ENCODE measurements at places on chromosomes 12 and 14.

GRCh38 chr12:127928615-127929571, 338.1 kb upstream of the TMEM132C start:
- no peak for DNase-seq

GRCh38 chr14:51328772-51329353, 88.8 kb downstream of the TMX1 start:
- no peak for DNase-seq

- no peak for DNase-seq
Measured at GRCh38 chr12:1204581-1205121, 213.6 kb downstream of the ERC1 start.

DNA sequence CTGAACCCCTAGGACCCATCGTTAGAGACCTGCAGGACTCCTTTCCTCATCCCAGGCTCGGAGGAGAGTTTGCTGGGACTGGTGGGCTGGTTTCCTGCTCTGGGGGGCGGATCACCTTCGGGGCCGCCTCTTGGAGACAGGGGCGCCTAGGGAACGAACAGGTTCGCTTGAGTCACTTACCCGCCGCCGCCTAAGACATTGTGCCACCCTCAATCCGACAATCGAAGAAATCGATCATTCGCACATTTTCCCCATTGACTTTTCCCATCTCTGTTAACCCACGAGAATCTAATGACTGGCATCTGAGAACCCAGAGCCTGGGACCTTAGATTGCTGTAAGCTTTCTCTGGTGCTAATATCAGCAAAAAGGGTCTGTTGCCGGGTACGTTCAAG, 322 bp downstream of the SLC39A9 start:
- no peak for DNase-seq

DNA sequence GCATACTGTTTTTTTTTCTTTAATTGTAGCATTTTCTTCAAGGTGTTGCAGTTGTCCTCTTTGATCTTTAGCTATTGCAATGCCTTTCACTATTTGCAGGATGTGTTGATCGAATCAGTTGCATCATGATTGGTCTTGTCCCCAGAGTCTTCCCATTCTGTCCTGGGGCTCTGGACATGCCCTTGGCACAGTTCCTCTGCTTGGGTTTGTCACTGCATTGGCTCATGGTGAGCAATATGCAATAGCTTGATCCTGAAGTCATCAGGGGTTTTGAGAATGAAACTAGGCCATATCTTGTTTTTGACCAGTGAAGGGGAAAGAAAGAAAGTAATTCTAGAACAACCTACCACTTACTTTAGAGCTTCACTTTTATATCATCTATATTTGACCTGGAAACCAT, 281.5 kb downstream of the TMEM117 start:
- DNase-seq = no peak

GRCh38 chr14:77612011-77612620, 4.3 kb downstream of the SPTLC2 start:
- no peak for DNase-seq

GRCh38 chr12:730550-730949, 21.8 kb upstream of the WNK1 start:
- no peak for DNase-seq

GRCh38 chr12:124174451-124175348, 120.2 kb upstream of the RFLNA start:
- DNase-seq = no peak

DNA sequence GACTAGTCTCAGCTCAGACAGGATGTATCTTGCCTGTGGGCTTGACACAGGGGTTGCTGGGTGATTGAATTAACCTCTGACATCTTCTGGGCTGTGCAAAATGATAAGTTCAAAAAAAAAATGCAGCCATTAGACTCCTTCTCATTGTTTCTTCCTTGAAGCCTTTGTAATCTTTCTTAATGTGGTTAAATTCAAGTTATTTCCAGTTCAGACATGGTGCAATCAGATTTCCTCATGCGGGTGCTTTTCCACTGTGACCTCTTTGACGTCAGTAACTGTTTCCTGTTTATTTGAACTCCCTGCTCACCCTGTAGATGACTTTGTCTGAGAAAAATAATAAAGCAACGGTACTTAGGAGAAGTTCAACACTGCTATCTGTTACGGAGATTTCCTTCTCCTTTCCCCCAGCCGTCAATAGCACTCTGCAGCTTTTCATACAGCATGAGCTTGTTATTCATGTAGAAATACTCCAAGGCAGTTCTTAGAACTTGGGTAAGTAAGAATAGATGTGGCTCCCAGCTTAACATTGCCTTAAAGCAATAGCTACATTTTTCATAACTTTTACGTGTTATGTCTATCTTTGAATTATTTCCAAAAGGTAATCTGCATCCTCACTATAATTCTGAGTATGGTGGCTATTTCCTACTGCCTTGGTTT, 155.5 kb downstream of the PRKCH start:
- DNase-seq = no peak

DNA sequence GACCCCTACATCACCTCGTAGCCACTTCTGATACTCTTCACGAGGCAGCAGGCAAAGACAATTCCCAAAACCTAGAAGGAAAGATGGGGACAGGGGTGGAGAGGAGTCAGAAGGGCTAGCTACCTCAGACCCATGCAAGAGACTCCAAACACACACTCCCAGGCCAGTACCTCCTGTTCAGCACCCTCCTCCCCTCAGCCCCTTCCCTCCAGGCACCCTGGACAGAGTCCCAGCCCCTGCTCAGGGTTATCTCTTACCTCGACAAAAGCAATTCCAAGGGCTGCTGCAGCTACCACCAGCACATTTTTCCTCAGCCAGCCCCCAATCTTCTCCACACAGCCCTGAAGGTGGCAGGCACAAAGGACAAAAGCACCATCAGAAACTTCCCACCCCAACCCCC, 3.3 kb downstream of the CD63 start:
- no peak for DNase-seq

GRCh38 chr14:57060276-57060955, 208.3 kb downstream of the EXOC5 start:
- peak; percentile 66 for DNase-seq

GRCh38 chr12:48002414-48002730, 1.9 kb downstream of the COL2A1 start:
- DNase-seq = no peak

DNA sequence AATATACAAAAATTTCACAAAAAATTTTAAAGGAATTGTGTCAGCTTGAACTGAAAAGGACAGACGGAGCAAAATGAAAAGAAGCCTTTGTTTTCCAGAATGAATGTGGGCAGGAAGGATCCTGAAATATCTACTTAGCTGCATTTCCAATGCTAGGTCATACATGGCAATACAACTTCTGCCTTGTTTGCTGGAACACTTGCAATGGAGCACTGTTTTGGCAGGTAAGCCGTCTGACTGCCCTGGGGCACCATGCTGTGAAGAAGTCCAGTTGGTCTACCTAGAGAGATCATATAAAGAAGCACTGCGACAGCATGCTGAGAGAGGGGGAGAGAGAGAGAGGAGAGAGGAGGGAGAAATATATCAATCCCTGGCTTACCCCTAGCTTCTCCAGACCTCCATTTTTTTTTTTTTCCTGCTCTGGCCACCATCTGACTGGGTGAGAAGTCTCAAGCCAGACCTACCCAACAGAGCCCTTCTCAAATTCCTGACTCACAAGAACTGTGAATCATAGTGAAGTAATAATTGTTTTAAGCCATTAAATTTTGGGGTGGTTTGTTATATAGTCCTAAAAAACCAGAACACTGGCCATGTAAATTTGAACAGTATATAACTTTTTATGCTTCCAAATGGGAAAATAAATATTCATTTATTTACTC, 97.1 kb upstream of the PRICKLE1 start:
- DNase-seq = no peak

DNA sequence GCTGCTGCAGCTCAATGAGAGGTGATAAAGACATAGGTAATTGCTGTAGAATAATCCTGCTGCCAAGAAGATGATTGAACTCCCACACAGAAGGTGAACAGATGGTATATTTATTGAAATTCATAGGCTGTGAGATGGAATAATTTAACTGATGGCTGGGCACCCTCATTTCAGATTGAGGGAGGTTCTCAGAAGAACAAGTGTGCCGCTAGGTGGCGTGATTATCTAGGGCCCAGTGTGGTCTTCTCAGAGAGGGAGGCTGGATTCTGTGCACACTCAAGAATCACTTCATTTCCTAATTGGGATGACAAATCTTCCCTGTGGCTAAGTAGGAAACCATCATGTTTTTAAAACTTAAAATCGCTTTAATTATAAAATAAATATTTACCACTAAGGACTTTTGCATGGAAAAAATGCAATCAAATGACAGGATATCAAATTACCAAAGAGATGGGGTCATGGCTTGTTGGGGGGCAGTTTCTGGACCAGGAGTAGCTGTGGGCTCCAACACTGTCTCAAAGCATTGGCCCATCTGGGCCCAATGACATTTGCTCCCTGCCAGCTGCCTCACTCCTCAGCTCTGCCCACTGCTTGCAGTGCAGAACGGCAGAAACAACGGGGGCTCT, 132.3 kb downstream of the SNAPC1 start:
- peak; percentile 39 for DNase-seq

GRCh38 chr12:49831717-49832116, 3.5 kb upstream of the NCKAP5L start:
- DNase-seq = no peak

GRCh38 chr12:89058402-89058801, 293.9 kb downstream of the DUSP6 start:
- DNase-seq = no peak

DNA sequence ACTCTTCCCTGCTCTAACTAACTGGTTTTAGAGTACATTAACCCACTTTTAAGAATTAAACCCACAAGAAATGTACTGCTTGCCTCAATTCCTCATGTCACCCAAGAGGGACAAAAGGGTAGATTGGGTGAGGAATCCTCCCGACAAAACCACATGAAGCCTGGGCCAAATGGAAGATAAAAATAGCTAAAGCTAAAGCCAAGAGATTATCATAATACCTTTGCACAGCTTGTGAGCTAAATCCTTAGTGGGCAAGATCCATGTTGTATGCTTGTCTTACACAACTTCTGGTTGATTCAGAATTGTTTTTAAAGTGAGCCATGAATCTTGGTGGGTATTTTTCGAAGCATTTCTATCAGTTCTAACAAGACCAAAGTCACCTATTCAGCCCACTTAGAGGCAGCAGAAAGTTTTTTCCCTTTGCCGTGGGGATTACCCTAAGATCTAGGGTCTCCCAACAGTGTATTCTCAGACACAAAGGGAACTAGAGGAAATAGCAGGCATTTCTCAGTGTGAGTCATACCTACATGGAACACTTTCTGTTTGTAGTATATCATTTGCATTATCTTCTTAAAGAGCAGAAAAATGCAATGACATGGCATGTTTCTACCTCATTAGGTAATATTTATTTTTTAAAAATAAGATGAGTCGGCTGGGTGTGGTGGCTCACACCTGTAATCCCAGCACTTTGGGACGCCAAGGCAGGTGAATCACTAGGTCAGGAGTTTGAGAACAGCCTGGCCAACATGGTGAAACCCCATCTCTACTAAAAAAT, 616.6 kb downstream of the KCNH5 start:
- DNase-seq = no peak

DNA sequence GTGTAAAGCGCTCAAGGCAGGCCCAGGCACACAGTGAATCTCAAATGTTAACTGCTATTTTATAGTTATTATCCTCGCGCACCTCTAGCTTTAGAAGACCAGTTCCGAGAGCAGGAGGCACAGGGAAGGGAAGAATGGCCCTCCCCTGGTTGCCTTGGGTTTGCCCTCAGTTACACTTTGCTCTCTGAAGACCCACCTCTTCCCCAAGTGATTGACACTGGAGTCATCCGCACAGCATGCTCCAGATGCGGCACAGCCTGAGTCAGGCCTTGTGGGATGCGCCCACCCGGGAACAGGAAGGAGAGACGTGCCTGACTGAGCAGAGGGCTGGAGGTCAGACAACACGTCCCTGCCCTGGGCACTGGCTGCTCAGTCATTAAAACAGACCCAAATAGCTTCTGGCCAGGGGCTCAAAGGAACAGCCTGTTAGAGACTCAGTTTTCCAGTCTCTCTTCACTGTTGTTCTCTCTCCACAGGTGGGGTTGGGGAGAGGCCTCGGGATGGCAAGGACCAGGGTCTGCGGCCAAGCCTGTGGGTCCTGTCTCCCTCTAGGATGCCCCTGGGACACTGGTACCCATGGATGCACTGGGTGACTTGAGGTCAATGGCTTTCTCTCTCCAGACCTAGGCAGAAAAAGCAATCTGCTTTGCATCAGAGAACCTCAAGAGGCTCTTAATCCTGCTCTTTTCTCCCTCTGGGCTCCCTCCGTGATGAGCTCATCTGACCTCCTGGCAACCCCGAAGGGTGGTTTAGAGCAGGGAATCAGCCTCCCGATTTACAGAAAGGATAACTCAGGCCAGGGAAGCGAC, 13.6 kb upstream of the MLXIP start:
- no peak for DNase-seq

GRCh38 chr14:106518054-106518943, 991.9 kb downstream of the TMEM121 start:
- DNase-seq = peak; percentile 19

GRCh38 chr14:55052269-55052930, 953 bp downstream of the MAPK1IP1L start:
- no peak for DNase-seq

DNA sequence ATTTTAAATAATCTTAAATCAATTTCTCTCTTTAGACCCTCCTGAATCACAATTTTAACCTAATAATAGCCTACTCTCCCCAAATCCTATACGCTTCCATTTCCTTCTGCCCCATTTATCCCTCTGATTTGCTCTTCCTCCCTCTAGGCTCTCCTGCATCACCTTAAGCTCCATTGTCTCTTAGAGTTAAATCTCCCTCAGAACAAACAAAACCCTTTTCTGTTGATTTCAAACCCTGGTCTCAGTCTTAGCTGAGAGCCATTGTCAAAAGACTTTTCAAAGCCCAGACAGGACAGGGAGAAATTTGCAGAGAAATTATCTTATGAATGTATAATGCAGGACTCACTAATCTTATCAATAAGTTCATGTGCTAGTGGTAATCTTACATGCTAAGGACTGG, 106.1 kb downstream of the C12orf75 start:
- DNase-seq = no peak

DNA sequence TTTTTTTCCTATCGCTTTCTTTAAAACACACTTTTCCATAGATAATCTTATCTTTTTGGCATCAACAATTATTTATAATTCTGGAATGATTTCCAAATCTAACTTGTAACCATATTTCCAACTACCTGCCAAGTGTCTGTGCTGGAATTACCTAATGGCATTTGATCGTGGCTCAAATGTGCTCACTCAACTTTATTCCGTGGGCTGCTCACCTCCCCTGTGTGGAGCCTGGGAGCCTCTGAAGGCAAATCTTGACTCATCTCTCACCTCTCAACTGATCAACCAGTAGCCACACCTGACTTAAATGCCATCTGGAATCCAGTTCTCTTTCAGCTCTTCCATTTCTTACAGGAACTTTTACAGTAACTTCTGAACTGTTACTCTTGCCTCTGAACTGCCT, 608.6 kb downstream of the DIO2 start:
- DNase-seq = no peak

GRCh38 chr12:85266356-85266755, 13.7 kb upstream of the ALX1 start:
- DNase-seq = no peak

- no peak for DNase-seq
Measured at GRCh38 chr12:85156569-85156968, 120.4 kb downstream of the LRRIQ1 start.

Data from GM12864 (cell line).